EH (cell line): ENCODE measurements at places on chromosomes 2 and 18.

- no peak for DNase-seq
Observed at GRCh38 chr18:685438-685837, 27.0 kb downstream of the ENOSF1 start.

DNA sequence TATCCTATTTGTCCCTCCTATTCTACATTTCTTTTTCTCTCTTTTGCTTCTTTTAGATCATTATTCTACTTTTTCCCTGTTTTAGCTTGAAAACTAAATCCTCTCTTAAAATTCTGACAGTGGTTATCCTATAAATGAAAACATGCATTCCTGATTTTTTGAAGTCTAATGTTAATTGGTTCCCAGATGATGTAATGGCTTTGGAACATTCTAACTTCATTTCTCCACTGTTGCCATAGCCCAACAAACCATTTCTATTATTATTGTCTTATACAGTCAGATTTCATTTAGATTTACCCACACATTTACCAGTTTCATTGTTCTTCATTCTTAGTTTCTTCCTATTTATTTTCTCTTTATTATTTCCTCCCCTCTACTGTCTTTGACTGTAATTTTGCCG is 36.5 kb downstream of the SIGLEC15 start:
- peak; percentile 51 for DNase-seq

- DNase-seq = no peak
Observed at GRCh38 chr18:54871231-54871630, 43.0 kb downstream of the RAB27B start.

- DNase-seq = no peak
Observed at GRCh38 chr18:9960258-9960904, 46.6 kb downstream of the VAPA start.

DNA sequence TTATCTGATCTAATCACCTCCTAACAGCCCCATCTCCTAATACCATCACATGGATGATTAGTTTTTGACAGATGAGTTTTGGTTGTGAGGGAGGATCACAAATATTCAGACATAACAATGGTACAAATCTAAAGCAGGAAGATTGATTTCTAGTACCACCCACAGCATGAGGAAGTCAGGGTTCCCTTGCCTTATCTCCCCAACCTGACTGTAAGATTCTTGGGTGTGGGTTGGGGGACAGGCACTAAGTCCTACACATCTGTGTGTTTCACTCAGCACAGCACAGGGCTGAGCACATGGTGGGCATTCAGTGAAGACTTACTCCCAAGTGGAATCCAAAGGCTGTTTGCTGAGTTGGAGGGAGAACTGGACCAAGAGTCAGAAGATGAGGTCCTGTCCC is 93.8 kb upstream of the CXCR4 start:
- DNase-seq = no peak

- no peak for DNase-seq
Observed at GRCh38 chr2:235639885-235640284, 146.0 kb downstream of the AGAP1 start.

GRCh38 chr18:59624369-59624765 is 72.9 kb downstream of the CCBE1 start:
- no peak for DNase-seq

GRCh38 chr2:73414696-73415095 is 29.1 kb downstream of the ALMS1 start:
- peak; percentile 14 for DNase-seq

DNA sequence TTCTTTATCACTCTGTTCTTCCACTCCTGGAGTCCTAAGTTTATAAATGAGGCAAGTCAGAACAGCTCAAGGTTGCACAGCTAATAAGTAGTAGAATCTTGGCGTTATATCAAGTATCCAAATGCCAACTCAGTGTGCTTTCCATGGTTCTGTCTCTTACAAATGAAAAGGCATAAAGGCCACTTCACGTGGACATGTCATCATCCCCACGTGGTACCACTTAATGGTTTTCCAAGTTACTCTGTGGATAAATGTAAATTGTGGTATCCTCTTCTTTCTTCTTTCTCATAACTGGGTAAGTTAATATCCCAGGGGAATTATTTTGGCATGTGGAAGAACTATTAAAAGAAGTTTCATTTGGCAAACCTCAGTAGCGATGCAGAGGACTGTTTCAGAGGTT is 131.5 kb upstream of the L3MBTL4 start:
- DNase-seq = no peak

DNA sequence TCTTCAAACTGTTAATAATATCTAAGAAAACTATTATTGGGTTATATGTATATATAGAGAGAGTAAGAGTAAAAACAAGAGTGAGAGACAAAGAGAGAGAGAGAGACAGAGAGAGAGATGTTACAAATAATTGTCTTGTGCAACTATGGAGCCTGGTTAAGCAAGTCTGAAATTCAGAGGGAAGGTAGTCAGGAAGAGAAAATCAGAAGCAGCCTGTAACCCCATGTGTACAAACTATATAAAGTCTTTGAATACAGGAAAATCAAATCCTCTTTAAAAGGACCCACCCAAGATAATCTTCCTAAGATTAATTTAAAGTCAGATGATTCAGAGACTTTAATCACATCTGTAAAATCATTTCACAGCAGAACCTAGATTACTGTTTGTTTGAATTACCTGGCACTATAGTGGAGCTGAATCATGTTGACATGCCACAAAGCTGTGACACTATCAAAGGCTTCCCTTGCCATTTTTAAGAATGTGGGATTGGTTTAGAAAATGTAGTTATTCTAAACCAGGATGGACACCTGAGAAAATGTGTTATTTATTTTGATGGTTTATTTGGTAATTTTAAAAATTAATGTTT is 301.7 kb upstream of the FSIP2 start:
- DNase-seq = no peak

DNA sequence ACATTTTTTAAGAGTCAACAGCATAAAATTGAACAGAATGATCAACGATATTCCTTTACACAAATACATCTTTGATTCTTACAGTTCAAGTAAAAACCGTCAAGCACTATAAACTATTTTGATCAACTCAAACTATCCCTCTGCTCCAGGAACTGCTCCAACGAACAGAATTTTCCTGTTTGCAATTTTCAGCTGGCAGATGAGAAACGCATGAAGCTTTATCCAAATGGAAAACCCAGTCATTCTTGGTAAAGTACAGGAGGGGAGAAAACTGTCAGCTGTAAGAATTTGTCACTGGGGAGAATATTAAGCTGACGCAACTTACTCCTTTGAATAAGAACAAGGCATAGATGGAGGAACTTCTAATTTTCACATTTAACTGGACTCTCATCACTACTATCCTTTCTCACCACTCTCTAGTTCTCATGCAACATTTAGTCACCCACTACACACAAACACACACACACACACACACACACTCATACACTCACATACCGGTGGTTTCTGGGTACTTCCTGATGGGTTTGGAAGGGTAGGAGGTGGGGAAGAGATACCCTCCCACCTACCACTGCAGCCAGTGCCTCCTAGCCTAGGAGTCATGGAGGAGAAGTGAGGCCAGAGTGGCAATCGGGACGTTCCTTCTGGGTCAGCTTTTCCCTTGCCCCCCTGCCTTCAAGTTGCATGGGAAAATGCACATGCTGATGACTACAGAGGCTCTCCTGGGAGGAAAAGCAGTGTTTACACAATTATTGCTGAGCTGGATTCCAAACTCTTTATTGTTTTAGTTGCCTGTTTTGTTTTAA is 54.0 kb upstream of the SPATS2L start:
- DNase-seq = peak; percentile 90

DNA sequence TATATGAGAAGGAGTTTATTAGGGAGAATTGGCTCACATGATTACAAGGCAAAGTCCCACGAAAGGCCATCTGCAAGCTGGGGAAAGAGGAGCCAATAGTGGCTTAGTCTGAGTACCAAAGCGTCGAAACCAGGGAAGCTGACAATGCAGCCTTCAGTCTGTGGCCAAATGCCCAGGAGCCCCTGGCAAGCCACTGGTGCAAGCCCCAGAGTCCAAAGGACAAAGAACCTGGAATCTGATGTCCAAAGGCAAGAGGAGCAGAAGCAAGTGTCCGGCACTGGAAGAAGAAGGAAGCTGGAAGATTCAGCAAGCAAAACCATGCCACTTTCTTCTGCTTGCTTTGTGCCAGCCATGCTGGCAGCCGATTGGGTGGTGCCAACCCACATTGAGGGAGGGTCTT is 74.3 kb upstream of the NPAS2 start:
- no peak for DNase-seq

GRCh38 chr18:79217979-79218604 is 148.9 kb downstream of the ATP9B start:
- no peak for DNase-seq

- DNase-seq = peak; percentile 89
Observed at GRCh38 chr18:57744211-57744694, 58.9 kb downstream of the ATP8B1 start.

GRCh38 chr2:240582781-240583180 is 3.8 kb upstream of the CAPN10 start:
- DNase-seq = peak; percentile 34

GRCh38 chr2:202317080-202317857 is 51.7 kb downstream of the NOP58 start:
- DNase-seq = peak; percentile 92

- DNase-seq = no peak
Observed at GRCh38 chr18:59867337-59868104, 32.3 kb upstream of the PMAIP1 start.

DNA sequence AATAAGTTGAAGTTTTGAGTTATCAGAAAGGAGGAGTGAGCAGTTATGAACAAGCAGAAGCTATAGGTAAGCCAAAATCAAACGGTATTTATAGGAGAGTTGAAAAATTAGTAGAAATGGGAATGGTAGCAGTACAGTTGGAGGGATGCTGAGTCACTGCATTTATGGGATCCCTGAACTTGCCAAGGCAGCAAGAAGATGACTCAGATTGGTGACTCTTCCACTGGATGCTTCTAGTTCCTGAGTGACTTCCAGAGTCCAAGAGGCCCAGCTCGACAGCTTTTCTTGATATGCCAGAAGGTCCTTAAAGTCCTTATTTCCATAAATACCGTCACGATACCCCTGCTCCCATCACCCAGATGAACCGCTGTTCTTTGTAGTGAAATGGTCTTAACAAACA is 31.1 kb upstream of the ACTR3 start:
- DNase-seq = peak; percentile 95

GRCh38 chr2:69384618-69385081 is 2.4 kb downstream of the GFPT1 start:
- peak; percentile 52 for DNase-seq

GRCh38 chr18:26511339-26512071 is 36.8 kb downstream of the KCTD1 start:
- DNase-seq = no peak

- DNase-seq = peak; percentile 61
Observed at GRCh38 chr2:83386549-83386948, 1072.5 kb downstream of the SUCLG1 start.

GRCh38 chr2:85796341-85797262 is 42.8 kb downstream of the ATOH8 start:
- peak; percentile 78 for DNase-seq

DNA sequence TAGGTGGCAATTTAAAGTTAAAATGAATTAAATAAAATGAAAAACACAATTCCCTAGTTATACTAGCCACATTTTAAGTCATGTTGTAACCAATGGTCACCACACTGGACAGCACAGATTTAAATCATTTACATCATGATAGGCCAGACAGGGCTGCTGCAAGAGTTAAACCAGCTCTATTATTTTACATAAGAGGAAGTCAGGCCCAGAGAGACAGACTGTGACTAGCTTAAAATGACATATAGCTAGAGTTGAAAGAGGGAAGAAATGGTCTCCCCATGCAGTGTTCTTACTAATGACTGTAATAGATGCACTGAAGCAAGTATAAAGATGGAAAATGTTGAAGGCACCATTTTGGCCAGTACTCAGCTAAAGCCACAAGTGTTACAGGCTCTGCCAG is 69.6 kb downstream of the SLC66A3 start:
- DNase-seq = no peak

GRCh38 chr2:201779901-201780673 is 646 bp downstream of the ALS2 start:
- DNase-seq = peak; percentile 40

- no peak for DNase-seq
Observed at GRCh38 chr2:136141510-136142149, 23.7 kb upstream of the CXCR4 start.

GRCh38 chr2:42025151-42025582 is 22.7 kb upstream of the PKDCC start:
- peak; percentile 66 for DNase-seq

- peak; percentile 1 for DNase-seq
Observed at GRCh38 chr2:45396671-45397070, 214.4 kb downstream of the SRBD1 start.

DNA sequence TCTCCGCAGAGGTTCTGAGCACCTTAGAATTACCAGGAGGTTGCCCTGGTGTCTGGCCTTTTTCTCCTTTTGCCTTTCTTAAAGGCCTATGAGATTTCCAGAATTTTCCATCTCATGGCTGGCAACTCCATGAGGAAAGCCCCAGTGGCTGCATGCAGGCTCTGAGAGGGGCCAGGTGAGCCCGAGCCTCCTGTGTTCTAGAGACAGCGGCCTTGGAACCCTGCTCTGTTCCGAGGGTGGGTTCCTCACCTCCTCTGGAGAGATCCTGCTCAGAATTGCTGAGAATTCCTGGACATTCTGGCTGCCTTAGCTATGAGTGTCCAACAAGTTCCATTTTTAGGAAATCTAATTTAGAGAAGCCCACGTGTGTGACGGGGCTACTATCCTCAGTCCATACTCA is 35.7 kb upstream of the HPCAL1 start:
- DNase-seq = no peak

DNA sequence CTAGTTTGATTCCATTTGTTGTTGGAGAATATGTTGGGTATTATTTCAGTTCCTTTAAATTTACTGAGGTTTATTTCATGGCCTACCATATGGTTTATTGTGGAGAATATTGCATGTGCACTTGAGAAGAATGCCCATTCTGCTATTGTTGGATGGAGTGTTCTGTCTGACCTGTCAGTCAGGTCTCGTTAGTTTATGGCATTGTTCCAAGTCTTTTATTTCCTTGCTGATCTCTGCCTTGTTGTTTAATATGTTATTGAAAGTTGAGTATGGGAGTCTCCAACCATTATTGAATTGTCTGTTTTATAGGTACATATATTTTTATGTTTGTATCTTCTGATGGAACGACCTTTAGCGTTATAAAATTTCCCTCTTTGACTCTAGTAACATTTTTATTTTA is 86.3 kb downstream of the PTPN4 start:
- DNase-seq = no peak

DNA sequence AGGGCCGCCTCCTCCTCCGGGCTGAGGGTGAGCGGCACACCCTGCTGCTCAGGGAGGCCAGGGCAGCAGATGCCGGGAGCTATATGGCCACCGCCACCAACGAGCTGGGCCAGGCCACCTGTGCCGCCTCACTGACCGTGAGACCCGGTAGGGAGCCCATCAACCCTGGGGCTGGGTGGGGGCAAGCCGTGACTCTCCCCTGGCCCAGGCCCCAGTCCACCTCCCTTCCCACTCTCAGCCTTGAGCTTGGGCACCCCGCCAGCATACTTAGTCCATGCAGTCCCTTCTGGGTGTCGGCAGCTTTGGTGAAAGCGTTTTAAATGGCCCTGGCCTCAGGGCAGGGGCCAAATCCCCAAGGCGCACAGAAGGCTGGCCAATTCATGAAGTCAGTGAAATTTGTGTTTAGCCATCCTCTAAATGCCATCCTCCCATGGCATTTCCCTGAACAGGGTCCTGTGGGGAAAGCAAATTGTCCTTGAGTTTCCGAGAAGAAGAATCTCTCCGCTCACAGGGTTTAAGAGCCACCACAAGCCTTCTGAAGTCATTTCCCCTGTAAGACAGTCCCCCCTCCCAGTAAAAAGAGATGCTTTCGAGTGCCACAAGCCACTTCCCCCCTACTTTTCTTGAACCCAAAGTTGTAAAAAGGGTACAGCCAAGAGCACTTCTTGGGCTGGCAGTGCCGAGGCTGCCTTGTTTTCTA is 17.2 kb downstream of the SPEG start:
- peak; percentile 65 for DNase-seq

- peak; percentile 87 for DNase-seq
Observed at GRCh38 chr2:12168791-12169388, 422.5 kb downstream of the LPIN1 start.

- DNase-seq = no peak
Observed at GRCh38 chr2:124520953-124521352, 495.9 kb downstream of the CNTNAP5 start.
